ENCODE measurements at places on chromosomes 2 and 18. TPM values are rescaled to one million over a fixed set of nuclear protein-coding genes. Genes with fewer than 3 reads are reported as not detected.

Gene VSNL1
- total RNA-seq: 41.7 TPM

Gene DQX1
- not detected for total RNA-seq

Gene XDH
- total RNA-seq: not detected

Gene VWA3B
- not detected for total RNA-seq

Gene RAX
- not detected for total RNA-seq

GRCh38 chr2:27798948-27799645 lies 27.6 kb downstream of the MRPL33 start:
- H3K36me3 ChIP-seq: no peaks in the 10 kb centered on the region
- H3K27ac ChIP-seq: peak overlapping the region; percentile 92
- H3K4me3 ChIP-seq: no peak overlapping the region
- H3K4me1 ChIP-seq: no peaks in the 10 kb centered on the region
